ENCODE measurements at places on chromosomes 11 and 22. TPM values are rescaled to one million over a fixed set of nuclear protein-coding genes. Genes with fewer than 3 reads are reported as not detected.

The DGCR6 gene
- total RNA-seq = 26.1 TPM

The TEX12 gene
- 1.0 TPM for total RNA-seq

The PAMR1 gene
- total RNA-seq = 37.1 TPM

The MMP7 gene
- not detected for total RNA-seq

The TRIM68 gene
- 6.8 TPM for total RNA-seq

The RTN4R gene
- total RNA-seq = 2.6 TPM
